Stimulated activated CD8-positive, alpha-beta memory T cell treated with anti-CD3 and anti-CD28 coated beads, Interleukin-2, amount 100 ng/mL, for 1 hour (primary cell): ENCODE measurements at places on chromosomes 1 and 21.

- no peak for DNase-seq
These were observed 140.8 kb downstream of the KAZN start for GRCh38 chr1:14739082-14739832.

DNA sequence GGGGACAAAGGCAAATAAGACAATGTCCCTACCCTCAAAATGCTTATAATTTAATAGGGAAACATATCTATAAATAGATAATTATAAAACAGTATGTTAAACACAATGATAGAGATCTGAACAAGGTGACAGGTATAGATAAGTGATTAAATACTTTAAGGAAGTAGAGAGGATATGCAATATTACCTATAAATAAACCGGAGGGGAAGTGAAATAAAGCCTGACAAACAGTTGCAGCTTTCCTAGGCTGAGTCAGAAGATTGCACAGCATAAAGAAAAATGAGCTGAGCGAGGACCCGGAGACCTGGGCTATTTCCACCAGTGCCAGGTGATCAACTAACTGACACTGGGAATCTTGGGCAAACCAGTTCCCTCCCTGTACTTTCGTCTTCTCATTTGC, 11.5 kb upstream of the PSRC1 start:
- no peak for DNase-seq

GRCh38 chr1:39129514-39129913, 75.0 kb upstream of the MACF1 start:
- no peak for DNase-seq

- DNase-seq: no peak
These were observed 281.5 kb downstream of the PLPP3 start for GRCh38 chr1:56297904-56298303.

GRCh38 chr1:209434631-209435217, 148.8 kb upstream of the CAMK1G start:
- DNase-seq: no peak

- no peak for DNase-seq
These were observed 29.9 kb upstream of the DISP1 start for GRCh38 chr1:222784916-222785315.

- DNase-seq: no peak
These were observed 307.0 kb upstream of the USP25 start for GRCh38 chr21:15422783-15423182.

DNA sequence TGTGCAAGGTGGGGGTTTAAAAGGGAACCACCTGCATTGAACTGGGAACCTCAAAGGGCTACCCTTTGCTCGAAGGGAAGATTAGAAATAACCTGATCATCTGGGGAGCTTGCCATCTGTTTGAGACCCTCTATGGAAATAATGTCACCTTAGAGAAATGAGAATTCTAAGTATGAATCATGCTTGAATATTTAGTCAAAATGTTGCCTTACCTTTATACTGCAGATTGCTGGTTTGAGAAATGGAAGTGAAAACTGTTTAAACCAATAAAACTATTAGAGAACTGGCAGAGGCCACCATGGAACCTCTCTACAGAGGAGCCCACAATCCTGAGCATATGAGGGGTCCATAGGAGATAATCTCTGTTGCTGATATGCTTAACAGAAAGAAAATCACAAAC, 131.2 kb upstream of the FAM78B start:
- DNase-seq: no peak
